Substantia nigra (tissue), 51 donors: ENCODE measurements at places on chromosomes 7 and 10.

GRCh38 chr10:79244068-79244442 is 103.2 kb upstream of the PPIF start:
- no peak for DNase-seq

DNA sequence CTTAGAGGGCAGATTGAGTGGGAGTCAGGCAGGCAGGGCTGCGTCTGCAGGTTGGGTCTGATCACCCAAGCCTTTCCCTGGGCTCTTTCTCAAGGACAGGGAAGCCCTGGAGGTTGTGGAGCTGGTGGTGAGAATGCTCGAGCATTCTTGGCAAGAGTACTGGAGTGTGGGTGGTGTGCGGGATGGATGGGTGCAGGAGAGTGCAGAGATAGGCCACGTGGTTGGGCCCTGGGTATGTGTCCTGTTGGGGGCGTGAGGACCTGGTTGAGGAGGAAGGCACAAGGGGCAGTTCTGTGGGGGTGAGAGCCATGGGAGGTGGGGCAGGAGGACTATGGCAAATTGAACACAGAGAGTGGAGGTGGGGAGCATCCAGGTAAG is 135.9 kb downstream of the PTPN20 start:
- DNase-seq: no peak

DNA sequence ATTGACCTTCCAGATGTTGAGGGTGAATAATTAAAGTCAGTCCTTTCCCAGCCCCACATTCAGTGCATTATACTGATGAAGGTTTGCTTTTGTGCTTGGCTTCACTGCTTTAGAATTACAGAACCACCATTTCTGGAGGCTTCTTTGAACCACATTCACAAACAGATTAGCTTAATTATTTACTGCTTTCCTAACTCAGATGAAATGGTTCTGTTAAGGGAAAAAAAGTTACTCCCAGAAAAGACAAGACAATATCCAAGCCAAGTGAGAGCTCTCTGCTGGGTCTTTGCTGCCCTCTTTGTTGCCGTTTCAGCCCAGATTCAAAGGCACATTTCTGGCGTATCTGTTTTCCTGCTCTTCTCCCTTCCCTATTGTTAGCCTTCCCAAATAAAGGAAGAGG is 188.9 kb downstream of the AHR start:
- DNase-seq: no peak

DNA sequence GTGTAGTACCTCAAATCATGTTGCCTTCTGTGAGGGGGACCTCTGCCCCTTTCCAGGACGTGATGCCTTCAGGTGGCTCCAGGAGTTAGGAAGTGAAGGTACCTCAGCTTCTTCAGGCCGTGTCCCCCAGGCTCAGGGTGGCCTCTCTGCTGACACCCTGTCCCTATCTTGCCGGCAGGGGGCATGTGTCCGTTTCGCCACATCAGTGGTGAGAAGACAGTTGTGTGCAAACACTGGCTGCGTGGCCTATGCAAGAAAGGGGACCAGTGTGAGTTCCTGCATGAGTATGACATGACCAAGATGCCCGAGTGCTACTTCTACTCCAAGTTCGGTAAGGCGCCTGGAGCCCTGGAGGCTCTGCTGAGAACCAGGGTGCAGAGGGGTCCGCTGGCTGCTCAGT is 9.2 kb downstream of the CPSF4 start:
- no peak for DNase-seq

GRCh38 chr10:129474642-129475041 is 7.6 kb downstream of the MGMT start:
- no peak for DNase-seq
